ENCODE measurements at places on chromosomes 11 and 22. TPM values are rescaled to one million over a fixed set of nuclear protein-coding genes. Genes with fewer than 3 reads are reported as not detected.

PNPLA5 gene
- total RNA-seq, result not detected

CRYBA4 gene
- not detected for total RNA-seq

ROBO4 gene
- not detected for total RNA-seq

RAPSN gene
- 1.5 TPM for total RNA-seq

SCGB1A1 gene
- not detected for total RNA-seq

SOX6 gene
- total RNA-seq, result not detected

CADM1 gene
- not detected for total RNA-seq

UBQLN3 gene
- 0.41 TPM for total RNA-seq

SERPINH1 gene
- total RNA-seq, result 10.1 TPM

TMPRSS6 gene
- total RNA-seq, result 0.27 TPM

GPR83 gene
- 0.11 TPM for total RNA-seq

TMEM138 gene
- total RNA-seq, result 77.5 TPM

MFNG gene
- total RNA-seq, result 233 TPM

ST14 gene
- total RNA-seq, result 0.74 TPM

TREH gene
- not detected for total RNA-seq

GRM5 gene
- not detected for total RNA-seq

GRCh38 chr22:50053861-50054260 lies 4.2 kb downstream of the TTLL8 start:
- DNase-seq, result no peak

- DNase-seq, result no peak
Measured at GRCh38 chr11:61866231-61866957, 25.0 kb downstream of the FADS3 start.

- no peak for DNase-seq
Measured at GRCh38 chr11:59939482-59939881, 1.2 kb downstream of the OOSP1 start.

DNA sequence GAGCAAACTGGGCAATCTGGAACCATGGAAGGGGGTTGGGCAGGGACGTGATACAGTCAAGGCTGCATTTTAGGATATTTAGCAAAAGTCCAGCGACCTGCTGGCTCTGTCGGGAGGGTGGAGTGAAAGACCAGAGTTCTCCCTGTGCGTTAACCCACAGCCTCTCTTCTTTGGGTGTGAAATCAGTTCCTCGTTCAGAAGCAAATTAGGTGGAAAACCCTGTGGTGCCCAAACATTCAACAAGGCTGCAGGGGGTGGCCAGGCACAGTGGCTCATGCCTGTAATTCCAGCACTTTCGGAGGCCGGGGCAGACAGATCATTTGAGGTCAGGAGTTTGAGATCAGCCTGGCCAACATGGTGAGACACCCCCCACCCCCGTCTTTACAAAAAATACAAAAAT lies 5.9 kb downstream of the TMEM151A start:
- DNase-seq, result no peak

- no peak for DNase-seq
Measured at GRCh38 chr11:62501432-62501891, 45.1 kb downstream of the AHNAK start.

GRCh38 chr11:120108154-120108784 lies 29.6 kb downstream of the TRIM29 start:
- peak; percentile 39 for DNase-seq

- DNase-seq, result no peak
Measured at GRCh38 chr11:8297781-8298440, 34.2 kb upstream of the LMO1 start.

DNA sequence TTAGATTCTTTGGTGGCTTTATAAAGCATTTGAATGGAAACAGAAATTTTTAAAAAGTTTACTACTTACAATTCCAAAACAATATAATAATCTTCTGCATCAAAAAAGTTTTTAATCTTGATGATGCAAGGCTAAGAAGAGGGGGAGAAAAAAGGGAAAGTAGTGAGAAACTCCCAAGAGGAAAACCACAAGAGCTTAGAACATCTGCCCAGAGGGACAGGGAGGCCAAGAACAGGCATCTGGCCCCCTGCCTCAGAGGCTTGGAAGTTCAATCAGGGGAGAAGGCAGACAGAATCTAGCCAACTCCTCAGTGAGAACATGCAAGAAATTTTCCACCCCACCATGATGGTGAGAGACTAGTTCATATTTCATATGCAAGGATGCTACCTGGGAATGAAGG lies 23.8 kb upstream of the TTC28 start:
- no peak for DNase-seq

DNA sequence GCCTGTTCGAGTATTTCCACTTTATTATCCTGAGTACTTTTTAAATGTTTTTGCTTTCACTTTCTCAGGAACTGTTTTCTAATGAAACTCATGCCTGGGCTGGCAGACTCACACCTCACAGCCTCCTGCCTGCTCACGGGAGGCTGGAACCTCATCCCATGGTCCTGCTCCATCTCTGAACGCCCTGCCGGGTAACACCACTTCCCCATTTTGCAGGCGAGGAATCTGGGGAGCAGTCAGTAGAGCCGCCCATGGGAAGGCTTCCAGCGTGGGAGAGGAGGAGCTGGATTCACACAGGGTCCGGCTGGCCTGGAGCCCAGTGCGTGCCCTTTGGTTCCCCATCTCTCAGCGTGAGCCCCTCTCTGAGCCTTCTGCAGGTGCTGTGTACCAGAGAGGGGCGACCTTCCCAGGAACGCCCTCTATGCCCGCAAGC lies 53.6 kb downstream of the SCUBE1 start:
- DNase-seq, result no peak

GRCh38 chr11:42707541-42707940 lies 604.3 kb upstream of the API5 start:
- no peak for DNase-seq

DNA sequence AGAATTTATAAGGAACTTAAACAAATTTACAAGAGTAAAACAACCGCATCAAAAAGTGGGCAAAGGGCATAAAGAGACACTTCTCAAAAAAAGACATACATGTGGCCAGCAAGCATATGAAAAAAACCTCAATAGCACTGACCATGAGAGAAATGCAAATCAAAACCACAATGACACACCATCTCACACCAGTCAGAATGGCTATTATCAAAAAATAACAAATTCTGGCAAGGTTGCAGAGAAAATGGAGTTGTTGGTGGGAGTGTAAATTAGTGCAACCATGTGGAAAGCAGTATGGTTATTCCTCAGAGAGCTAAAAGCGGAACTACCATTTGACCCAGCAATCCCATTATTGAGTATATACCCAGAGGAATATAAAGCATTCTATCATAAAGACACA lies 866.8 kb upstream of the TENM4 start:
- no peak for DNase-seq

- no peak for DNase-seq
Measured at GRCh38 chr22:17434856-17435255, 65.6 kb downstream of the CECR2 start.

- DNase-seq, result no peak
Measured at GRCh38 chr22:24696551-24697001, 77.9 kb downstream of the PIWIL3 start.

DNA sequence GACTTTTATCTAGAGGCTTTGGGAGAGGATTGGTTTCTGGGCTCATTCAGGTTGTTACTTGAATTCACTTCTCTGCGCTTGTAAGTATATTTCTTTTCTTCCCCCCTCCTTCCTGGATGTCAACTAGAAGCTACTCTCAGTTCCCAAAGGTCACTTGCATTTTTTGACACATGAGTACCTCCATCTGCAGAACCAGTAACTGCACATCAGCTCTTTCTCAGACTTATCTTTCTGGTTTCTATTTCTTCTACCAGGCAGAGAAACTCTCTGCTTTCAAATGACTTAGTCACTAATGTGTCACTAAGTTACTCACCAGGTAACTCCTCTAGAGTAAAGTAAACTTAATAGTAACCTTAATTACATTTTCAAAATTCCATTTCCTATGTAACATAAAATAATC lies 773.0 kb upstream of the LUZP2 start:
- no peak for DNase-seq

- no peak for DNase-seq
Measured at GRCh38 chr11:118641397-118642019, 34.1 kb downstream of the PHLDB1 start.

DNA sequence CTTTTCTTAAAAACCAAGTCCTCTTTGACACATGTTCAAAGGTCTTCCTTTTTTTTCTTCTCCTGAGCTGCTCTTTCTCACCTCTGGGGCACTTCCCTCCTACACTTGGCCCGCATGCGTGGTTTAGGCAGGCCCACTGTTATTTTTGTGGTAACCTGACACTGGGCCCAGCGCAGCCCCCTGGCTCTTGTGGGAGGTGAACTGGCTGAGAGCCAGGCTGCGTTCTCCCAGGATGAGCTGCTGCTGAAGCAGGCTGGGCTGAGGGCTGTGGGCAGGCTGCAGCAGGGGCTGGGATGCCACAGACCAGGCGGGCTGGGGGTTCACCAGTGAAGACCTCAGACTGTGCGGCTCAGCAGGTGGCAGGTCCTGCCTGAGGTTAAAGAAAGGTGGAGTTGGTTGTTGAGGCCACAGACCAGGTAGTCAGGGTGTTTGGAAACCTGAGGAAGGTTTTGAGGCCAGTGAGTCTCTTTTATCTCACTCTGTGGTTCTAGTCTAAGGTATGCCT lies 72.4 kb downstream of the TEAD1 start:
- DNase-seq, result no peak

DNA sequence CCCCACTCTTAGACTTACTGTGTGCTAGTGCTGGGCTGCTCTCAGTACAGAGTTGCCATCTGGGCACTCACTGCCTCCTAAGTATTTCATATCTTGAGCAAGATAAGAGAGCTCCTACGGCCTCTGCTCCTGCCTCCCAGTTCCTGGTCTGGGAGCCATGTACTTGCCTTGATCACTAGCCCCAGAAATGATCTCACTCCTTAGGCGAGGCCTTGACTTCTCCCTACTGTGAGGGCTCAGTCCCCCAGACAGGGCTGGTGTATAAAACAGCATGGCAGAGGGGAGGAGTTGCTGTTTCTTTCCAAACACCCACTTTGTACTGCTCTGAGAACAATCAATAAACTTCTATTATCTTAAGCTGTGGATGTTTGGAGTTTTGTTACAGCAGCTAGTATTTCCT lies 47.4 kb upstream of the TP53I11 start:
- DNase-seq, result no peak

DNA sequence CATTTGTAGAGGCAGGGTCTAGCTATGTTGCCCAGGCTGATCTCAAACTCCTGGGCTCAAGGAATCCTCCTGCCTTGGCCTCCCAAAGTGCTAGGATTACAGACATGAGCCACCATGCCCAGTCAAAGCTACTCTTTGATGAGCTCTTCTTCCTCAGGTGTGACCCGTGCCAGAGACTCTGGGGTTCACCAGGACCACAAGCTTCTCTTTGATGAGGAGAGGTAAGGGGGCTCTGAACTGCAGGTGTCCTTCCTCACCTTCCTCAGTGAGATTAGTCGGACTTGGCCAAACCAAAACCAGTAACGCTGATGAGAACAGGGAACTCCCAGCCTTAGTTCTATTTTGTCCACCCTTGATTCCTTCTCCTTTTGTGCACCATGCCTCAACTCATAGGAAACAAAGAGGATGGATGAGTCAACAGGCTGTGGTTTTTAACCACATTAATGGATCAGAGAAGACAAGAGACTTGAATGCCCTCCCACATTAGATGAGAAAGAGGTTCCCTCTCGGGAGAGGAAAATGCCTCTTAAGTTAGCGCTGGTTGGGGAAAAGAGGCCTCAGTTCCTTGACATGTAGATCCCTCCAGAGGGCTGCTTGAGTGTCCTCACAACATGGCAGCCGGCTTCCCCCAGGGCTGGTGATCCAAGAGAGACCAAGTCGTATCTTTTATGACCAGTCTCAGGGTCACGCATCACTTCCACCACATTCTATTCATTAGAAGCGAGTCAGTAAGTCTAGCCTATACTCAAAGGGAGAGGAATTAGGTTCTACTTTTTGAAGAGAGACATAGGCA lies 25.7 kb upstream of the CTR9 start:
- DNase-seq, result no peak

- no peak for DNase-seq
Measured at GRCh38 chr11:71245601-71246391, 6.6 kb downstream of the SHANK2 start.

DNA sequence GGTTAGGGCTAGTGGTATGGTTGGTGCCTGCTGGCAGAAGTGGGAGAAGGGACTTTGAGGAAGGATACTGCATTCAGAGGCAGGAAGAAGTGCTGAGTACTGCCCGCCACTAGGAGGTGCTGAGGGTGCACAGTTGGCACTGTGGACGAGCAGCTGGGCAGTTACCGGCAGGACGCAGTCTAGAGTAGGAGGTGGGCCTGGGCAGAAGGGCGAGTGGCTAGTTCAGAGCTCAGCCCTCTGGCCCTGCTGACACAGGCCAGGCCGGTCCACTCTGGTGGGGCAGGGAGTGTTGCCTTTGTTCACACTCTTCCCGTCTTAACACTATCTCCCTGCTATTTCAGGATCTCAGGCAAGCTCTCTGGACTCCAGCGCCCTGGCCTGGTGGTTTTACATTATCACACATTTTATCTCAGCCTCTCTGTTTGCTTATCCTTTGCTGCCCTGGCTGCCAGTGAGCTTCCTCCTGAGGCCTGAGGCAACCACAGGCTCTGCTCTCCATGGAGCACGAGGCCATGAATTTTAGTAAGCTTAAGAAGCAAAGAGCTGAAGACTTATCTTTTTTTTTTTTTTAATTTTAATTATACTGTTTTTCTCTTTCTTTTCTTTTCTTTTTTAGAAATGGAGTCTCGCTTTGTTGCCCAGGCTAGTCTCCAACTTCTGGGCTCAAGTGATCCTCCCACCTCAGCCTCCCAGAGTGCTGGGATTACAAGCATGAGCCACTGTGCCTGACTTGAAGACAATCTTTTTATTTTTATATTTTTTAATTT lies 26.9 kb downstream of the SNAP29 start:
- peak; percentile 28 for DNase-seq

GRCh38 chr11:65890324-65891218 lies at the start of gene CCDC85B:
TSS of gene CCDC85B (plus strand) at chr11:65890673. CDS start at chr11:65890784, 111 bp downstream.
- DNase-seq, result peak; percentile 98

- no peak for DNase-seq
Measured at GRCh38 chr22:40345271-40345670, 1.0 kb upstream of the ADSL start.

DNA sequence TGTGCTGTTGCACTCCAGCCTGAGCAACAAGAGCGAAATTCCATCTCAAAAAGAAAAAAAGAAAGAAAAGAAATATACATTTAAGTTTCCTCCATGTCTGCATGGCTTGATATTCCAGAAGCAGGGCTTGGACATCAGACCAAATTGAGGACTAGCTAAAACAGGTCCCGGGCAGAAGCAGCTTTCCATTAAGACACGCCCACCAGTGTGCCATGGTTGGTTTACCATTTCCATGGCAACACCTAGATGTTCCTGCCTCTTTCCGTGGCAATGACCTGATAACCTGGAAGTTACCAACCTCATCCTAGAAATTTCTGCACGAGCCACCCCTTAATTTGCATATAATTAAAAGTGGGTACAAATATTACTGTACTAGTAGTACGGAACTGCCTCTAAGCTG lies 111.3 kb downstream of the NAT10 start:
- DNase-seq, result no peak

GRCh38 chr11:76620489-76620888 lies 50.1 kb downstream of the LRRC32 start:
- no peak for DNase-seq

- no peak for DNase-seq
Measured at GRCh38 chr11:85531191-85531897, 95.8 kb downstream of the DLG2 start.

DNA sequence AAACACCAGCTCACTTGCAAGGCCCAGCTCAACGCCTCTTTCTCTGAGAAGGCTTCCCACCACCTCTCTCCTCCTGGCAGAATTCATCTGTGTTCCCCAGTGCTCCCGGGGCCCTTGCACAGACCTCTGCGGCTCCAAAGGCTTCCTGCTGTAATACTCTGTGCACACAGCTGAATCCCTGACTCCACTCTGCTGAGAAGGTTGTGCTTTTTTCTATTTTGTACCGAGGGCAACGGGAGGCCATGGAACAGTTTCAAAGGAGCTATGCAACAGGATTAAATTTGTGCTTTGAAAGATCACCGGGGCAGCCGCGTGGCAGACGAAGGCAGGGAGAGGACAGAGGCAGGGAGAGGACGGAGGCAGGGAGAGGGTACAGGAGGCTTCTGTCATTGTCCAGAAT lies 49.2 kb upstream of the SYT7 start:
- DNase-seq, result no peak

Measured in naive thymus-derived CD8-positive, alpha-beta T cell (primary cell).